A549 treated with Mapracorat at 1 μM for 4 hours (cell line): ENCODE measurements at places on chromosomes 11 and 22. TPM values are rescaled to one million over a fixed set of nuclear protein-coding genes. Genes with fewer than 3 reads are reported as not detected.

The OSBPL5 gene
- total RNA-seq, result 7.2 to 9.8 TPM (median 7.7 TPM) in 5 replicates

The MIOX gene
- 0.11 TPM in 1 of 5 replicates, not detected in the others for total RNA-seq

The MAPK8IP1 gene
- 5.3 to 6.5 TPM (median 6.3 TPM) in 5 replicates for total RNA-seq

The C22orf31 gene
- total RNA-seq, result not detected in 5 replicates

The ARHGAP8 gene
- total RNA-seq, result 1.2 to 2.5 TPM (median 1.8 TPM) in 5 replicates

The C1QTNF5 gene
- not detected in 5 replicates for total RNA-seq
